ENCODE measurements at places on chromosomes 6 and 20. TPM values are rescaled to one million over a fixed set of nuclear protein-coding genes. Genes with fewer than 3 reads are reported as not detected.

HNF4A gene
- total RNA-seq = not detected

ATP6V1G2 gene
- 4.1 TPM for total RNA-seq

TREM2 gene
- under 0.01 TPM for total RNA-seq

GRCh38 chr6:5529733-5530132 is 268.4 kb downstream of the FARS2 start:
- DNase-seq = peak; percentile 17

- DNase-seq = peak; percentile 38
These were observed 201.3 kb upstream of the BTBD3 start for GRCh38 chr20:11716239-11716944.

DNA sequence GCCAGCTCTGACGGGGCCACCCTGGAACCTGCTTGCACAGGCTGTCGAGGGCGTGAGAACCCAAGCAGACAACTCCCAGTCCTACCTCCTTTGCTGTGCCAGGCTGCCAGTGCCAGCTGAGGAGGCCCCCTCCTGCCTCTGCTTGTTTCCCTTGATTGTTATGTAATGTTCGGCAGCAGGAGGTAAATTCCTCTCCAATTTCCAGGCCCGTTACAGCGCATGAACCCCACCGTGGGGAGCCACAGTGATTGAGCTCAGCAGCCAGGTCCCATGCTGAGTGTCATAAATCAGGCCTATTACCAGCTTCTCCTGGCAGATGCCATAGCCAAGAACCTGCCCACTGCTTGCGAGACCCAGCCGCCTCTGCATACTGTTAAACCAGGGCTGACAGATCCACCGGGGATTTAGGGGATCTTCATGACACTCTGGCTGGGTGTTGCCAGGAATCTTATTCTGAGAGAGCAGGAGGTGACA is 320.5 kb downstream of the DHX35 start:
- DNase-seq = no peak

GRCh38 chr20:46083101-46083500 is 6.7 kb downstream of the NCOA5 start:
- peak; percentile 51 for DNase-seq

DNA sequence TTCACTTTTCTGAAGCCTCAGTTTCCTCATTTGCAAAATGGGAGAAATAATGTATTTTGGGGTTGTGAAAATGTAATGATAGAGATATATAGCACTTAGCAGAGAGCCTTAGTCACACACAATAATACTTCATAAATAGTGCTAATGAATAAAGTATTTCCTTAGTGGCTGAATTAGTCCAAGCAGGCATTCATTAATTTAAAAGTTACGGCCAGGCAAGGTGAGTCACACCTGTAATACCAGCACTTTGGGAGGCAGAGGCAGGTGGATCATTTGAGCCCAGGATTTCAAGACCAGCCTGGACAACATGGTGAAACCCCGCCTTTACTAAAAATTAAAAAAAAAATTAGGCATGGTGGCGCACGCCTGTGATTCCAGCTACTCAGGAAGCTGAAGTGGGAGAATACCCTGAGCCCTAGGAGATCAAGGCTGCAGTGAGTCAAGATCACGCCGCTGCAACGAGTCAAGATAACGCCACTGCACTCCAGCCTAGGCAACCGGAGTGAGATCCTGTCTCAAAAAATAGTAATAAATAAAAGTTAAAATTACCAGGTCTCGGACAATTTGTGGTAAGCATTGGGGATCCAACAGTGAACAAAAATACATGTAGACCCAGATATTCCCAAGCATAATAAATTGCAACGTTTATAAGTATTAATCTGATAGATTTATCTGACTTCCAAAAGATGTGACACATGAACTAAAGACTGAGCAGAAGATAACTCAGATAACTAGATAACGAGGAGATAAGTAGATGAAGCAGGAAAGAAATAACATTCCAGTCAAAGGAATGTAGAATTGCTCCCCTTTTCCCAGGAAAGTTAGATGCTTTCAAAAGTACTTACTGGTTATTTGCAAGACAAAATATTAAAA is 2.1 kb upstream of the IBTK start:
- no peak for DNase-seq

- no peak for DNase-seq
These were observed 39.8 kb upstream of the ISM1 start for GRCh38 chr20:13180986-13181889.

DNA sequence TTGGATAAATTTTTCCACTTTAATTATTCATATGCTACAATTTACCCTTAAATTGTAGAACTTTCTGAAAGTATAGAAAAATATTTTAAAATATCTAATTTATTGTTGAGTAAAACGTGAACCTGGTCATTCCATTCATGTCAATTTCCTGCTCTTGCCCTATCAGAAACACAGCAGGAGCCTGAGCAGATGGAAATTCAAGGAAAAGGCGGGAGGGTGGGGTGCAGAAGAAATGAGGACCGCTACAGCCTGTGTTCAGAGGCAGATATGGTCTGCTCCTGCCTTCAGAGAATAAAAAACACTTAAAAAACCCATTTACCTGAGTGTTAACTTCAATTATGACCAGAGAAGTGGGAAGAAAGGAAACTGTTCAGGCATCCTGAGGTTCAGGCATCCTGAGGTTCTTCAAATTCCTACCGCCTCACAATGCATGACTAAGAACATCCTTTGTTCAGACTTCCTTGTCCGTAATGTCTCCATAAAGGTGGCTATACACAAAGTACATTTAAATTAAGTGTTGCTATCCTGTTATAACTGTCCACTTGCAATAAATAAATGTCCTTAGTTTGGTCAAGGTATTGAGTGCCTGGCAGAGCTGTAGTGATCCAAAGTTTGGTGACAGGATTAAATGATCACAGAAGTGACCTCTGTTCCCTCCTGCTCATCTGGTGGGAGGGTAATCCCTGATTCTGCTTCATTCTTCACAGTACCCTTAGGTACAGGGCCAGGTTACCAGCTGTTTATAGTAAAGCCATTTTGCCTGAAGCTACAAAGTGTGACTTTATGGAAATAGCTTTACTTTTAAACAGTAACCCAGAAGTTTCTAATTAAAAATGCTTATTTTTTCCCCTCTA is 109.1 kb downstream of the MAN1A1 start:
- DNase-seq = no peak

GRCh38 chr6:72418495-72418894 is 203.4 kb upstream of the KCNQ5 start:
- peak; percentile 21 for DNase-seq

DNA sequence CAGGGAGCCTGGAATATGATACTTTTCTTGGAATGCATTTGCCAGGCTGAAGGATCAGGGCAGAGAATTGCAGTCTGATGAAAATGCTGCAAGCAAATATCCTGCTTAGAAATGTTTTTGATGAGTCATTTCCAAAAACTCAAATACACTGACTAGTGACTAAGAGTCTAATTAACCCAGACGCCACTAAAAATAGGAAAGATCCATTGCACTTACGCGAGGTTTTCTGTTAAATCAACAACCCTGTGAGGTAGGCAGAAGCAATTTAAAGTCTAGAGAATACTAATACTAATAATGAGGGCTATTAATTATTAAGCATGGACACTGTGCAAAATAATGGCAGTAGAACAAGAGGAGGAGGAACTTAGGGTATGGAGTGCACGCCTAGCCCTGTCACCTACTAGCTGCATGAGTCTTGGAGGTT is 130.1 kb upstream of the DOK5 start:
- DNase-seq = peak; percentile 91
